ENCODE measurements at places on chromosomes 4 and X.
A peak's percentile ranks its signal among the peaks of the same experiment; 100 is the strongest.

DNA sequence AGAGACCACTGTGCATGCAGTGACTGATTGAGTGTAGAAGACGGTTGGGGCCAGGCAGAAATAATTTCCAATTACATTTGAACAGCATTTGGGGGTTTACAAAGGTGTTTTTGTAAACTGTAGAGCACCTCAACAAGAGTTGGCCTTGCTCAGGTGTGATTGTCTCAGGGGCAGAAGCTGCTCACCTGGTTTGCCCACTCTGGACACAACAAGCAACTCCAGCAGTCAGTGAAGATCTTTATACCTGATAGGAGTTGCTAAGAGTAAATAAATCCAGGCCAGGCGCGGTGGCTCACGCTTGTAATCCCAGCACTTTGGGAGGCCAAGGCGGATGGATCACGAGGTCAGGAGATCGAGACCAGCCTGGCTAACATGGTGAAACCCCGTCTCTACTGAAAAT lies 221.3 kb downstream of the RAB28 start:
- no peak overlapping the region for H3K4me3 ChIP-seq
- no peak overlapping the region for H3K27ac ChIP-seq
- H3K4me1 ChIP-seq, result peaks cover 30% of the 10 kb centered on the region
- peaks cover 4% of the 10 kb centered on the region for H3K36me3 ChIP-seq
- no peaks in the 10 kb centered on the region for H3K27me3 ChIP-seq

GRCh38 chr4:172243551-172243950 lies 430.3 kb downstream of the GALNTL6 start:
- H3K4me3 ChIP-seq, result no peak overlapping the region
- no peaks in the 10 kb centered on the region for H3K4me1 ChIP-seq
- H3K36me3 ChIP-seq, result no peaks in the 10 kb centered on the region
- no peaks in the 10 kb centered on the region for H3K27me3 ChIP-seq
- no peak overlapping the region for H3K27ac ChIP-seq

- no peak overlapping the region for H3K27ac ChIP-seq
- no peak overlapping the region for H3K4me3 ChIP-seq
- peaks cover 7% of the 10 kb centered on the region for H3K4me1 ChIP-seq
These were observed 136.4 kb downstream of the MAPK10 start for GRCh38 chr4:86223472-86223871.

- peaks cover 5% of the 10 kb centered on the region for H3K4me1 ChIP-seq
- DNase-seq, result no peak
- peaks cover 6% of the 10 kb centered on the region for H3K36me3 ChIP-seq
- H3K27ac ChIP-seq, result no peak overlapping the region
- H3K27me3 ChIP-seq, result no peaks in the 10 kb centered on the region
- H3K4me3 ChIP-seq, result no peak overlapping the region
These were observed 82.9 kb downstream of the STOX2 start for GRCh38 chr4:183987987-183988392.

GRCh38 chr4:55609393-55609866 lies 17.4 kb upstream of the PDCL2 start:
- no peaks in the 10 kb centered on the region for H3K36me3 ChIP-seq
- peak overlapping the region; percentile 71 for H3K27ac ChIP-seq
- H3K27me3 ChIP-seq, result no peaks in the 10 kb centered on the region
- peak overlapping the region; percentile 32 for H3K4me3 ChIP-seq

- no peaks in the 10 kb centered on the region for H3K27me3 ChIP-seq
- no peak overlapping the region for H3K27ac ChIP-seq
These were observed 23.9 kb upstream of the BCOR start for GRCh38 chrX:40121618-40122017.

DNA sequence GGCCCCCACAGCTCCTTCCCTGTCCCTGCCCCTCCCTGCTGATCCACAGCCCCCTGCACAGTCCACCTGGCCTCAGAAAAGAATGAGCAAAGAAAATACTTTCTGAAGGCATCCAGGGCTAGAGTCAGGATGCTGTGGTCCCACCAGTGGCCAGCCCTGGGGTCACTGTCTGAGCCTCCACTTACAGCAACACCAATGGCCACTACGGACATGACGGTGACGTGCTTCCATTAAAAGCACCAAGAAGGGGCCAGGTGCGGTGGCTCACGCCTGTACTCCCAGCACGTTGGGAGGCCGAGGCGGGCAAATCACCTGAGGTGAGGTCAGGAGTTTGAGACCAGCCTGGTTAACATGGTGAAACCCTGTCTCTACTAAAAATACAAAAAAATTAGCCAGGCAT lies 4.0 kb downstream of the JAKMIP1 start:
- peaks cover 4% of the 10 kb centered on the region for H3K36me3 ChIP-seq
- peaks cover 71% of the 10 kb centered on the region for H3K27me3 ChIP-seq
- no peak for DNase-seq
- H3K27ac ChIP-seq, result no peak overlapping the region
- H3K4me3 ChIP-seq, result no peak overlapping the region

GRCh38 chrX:69844636-69845035 lies 205.1 kb downstream of the AWAT2 start:
- H3K27me3 ChIP-seq, result no peaks in the 10 kb centered on the region
- no peaks in the 10 kb centered on the region for H3K4me1 ChIP-seq
- no peak overlapping the region for H3K4me3 ChIP-seq

DNA sequence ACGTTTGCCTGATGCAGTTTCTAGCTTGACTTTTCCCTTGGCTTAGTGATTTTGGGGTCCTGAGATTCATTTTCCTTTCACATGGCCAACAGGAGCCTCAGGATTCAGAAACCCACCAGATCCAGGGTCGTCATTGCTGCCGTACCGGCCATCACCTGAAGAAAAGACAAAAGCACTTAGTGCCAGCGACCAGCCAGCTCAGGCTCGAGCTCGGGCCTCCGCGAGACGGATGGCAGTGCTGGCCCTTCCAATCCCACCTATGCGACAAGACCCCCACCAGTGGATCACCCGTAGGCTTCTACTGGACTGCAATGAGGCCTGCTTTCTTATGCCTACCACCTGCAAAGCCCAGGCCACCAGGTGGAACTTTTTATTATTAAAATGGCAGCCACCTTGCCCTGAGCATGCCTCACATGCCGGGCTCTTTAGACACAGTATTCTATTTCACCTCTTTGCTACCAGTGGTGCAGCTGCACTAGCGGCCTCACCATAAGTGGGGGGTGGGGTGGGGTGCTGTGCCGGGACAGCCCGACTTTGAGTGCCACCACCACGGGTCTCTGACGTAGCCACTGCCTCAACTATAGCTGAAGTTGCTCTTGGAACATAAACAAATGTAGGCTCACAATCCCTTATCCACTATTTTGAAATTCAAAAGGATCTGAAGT lies 84.3 kb downstream of the MTMR1 start:
- H3K4me3 ChIP-seq, result no peak overlapping the region
- no peaks in the 10 kb centered on the region for H3K4me1 ChIP-seq
- peaks cover 4% of the 10 kb centered on the region for H3K36me3 ChIP-seq
- H3K27ac ChIP-seq, result no peak overlapping the region
- DNase-seq, result no peak

DNA sequence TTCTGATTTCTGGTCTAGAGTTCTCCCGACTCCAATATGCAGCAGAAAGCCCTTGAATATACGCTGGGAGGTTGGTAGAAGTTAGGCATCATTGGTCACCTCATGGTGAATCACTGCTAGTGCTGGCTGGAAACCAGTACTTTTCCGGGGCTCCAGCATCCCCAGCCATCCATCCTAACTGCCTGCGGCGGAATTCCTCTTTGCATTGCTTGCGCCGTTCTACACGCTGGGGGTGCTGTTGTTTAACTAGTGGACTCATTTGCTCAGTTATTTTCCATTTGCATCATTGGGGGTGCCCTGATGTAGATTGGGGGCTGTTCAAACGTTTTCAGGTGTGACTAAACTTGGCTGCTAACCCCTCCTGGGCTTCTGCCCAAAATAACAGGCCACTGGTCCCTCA lies 23.3 kb upstream of the GPR50 start:
- H3K36me3 ChIP-seq, result no peaks in the 10 kb centered on the region
- no peak overlapping the region for H3K27ac ChIP-seq

DNA sequence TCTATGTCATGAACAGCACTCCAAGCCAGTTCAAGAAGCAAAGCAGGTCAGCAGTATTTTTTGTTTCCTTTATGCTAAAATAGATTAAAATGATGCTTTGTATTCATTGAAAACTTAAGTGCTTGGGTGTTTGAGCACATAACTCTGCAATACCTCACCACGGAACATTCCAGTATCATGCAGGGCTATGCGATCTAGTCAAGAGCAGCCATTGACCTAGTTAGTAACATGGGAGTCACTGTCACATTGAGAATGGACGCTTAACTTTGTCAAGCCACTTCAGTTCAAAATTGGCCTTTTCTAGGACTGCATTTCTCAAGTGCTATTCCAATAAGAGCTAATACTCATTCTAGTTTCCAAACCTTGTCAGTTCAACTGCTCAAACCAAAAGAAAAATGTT lies 160.1 kb upstream of the FSTL5 start:
- H3K27me3 ChIP-seq, result no peaks in the 10 kb centered on the region
- H3K27ac ChIP-seq, result no peak overlapping the region
- DNase-seq, result no peak
- H3K4me1 ChIP-seq, result no peaks in the 10 kb centered on the region
